ENCODE measurements at places on chromosomes 12 and 14. TPM values are rescaled to one million over a fixed set of nuclear protein-coding genes. Genes with fewer than 3 reads are reported as not detected.

The ALX1 gene
- not detected for total RNA-seq

The KRT81 gene
- 1.4 TPM for total RNA-seq

- DNase-seq: peak; percentile 22
Measured at GRCh38 chr14:96592591-96593386, 90.6 kb downstream of the PAPOLA start.

DNA sequence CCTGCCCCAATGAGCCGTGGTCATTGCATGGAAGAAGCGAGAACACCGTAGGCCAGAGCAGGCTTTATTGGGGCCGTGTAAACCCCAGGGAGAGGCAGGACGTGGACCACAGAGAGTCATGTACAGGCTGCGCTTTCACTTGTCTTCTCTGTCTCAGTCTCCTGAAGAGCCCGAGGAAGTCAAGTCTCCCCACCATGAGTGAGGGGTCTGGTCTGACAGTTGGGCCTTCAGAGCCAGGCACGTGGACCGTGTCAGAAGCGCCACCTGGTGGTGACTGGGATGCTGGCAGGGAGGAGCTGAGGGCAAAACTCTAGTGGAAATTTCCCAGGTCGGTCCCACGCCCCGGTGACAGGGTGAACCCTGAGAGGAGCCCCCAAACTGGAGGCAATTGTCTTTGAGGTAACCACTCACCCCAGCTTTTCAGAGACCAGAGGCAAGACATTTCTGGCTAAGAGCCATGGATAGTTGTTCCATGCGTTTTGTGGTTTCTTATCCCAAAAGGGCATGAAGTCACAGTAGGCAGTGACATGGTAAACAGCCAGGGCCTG is 17.4 kb downstream of the RPS6KL1 start:
- DNase-seq: peak; percentile 89

DNA sequence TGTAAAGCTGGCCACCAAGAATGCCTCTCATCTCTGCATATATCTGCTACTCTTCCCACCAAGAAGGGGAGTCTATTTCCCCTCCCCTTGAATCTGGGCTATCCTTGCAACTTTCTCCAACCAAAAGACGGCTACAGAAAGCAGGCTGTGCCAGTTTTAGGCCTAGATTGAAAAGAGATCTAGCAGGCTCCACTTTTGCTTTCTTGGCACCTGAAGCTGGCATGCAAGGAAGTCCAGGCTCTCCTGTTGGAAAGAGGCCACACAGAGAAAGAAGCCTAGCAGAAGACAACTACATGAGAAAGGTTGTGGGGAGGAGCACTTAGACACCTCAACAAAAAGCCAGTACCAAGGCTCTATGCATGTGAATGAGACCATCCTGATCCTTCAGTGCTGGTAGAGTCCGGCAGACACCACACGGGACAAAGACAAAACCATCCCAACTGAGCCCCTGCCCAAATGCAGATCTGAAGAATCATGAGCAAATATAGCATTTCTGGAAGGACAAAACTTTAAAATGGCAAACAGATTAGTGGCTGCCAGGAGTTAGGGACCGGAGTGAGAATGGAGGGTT is 68.0 kb downstream of the SPPL3 start:
- DNase-seq: no peak

The KRT74 gene
- total RNA-seq: 0.38 TPM

- no peak for DNase-seq
Measured at GRCh38 chr12:132140501-132140900, 3.6 kb downstream of the DDX51 start.

GRCh38 chr12:108297895-108298760 is 41.0 kb downstream of the CMKLR1 start:
- DNase-seq: no peak

- no peak for DNase-seq
Measured at GRCh38 chr12:9902539-9903228, 21.4 kb downstream of the KLRF2 start.

DNA sequence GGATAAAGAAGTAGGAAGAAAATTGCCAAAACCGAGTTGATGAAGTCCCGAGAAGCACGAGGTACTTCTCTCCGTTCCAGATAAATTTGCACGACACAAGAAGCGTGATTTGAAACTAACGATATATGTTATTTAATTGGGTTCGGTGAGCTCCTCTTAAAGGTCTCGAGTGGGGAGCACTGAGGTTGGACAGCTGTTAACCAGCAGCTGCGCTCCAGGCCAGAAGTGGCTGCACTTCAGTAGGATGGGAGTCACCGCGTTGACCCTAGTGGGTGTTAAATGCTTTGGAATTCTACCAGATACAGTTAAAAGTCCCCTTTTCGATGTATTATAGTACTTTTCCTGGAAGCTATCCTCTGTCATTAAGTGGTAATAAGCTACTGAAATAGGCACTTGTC is 953 bp upstream of the DCAF5 start:
- DNase-seq: no peak

DNA sequence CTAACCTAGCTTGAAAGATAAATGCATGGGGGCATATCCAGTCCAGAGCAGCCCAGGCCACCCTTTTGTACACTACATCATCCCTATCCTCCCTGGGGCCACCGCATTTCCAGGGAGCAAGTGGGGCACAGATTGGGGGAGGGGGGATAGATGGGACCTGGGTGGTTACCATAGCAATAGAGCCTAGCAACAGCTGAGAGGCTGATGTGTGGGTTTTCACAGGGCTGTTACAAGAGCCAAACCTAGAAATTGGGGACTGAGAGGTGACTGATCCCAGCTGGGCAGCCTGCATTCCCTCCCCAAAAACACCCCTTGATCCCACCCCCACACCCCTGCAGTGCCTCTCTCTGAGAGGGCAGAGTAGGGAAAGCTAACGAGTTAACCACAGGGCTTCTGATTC is 3.7 kb upstream of the ZNF384 start:
- DNase-seq: no peak

DNA sequence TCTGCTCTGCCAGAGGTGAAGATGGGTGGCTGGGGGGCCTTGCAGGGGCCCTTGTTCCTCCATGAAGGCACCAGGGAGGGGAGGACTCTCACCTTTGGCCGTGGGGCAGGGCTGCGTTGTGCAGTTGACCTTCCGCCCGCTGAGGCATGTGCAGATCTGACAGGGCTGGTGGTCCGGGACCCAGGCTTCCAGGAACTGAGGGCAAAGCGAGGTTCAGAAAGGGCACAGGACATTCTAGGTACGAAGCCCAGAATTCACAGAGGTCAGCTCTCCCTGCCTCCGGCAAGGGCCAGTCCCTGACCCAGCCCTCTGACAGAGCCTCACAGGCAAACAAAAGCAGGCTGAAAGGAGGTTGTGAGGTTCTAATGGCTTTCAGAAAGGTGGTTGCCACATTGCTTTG is 40.4 kb upstream of the ANO2 start:
- DNase-seq: no peak

DNA sequence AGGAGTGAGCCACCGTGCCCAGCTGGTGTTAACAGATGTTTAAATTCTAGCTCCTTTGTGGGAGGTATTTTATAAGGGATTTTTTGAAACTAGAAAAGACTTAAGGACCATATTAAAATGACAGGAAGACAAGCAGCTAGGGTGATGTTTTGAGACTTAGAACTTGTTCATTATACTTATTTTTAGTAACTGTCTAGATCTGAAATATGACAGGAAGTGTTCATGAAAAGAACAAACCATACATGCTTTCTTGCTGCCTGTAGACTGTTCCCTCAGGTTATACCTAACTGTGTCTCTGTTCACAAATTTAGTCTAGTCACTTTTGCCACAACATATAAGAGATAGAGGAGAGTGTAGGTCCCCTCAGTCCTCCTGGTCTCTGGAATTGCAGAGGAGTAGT is 36.9 kb upstream of the KCNH3 start:
- DNase-seq: no peak

DNA sequence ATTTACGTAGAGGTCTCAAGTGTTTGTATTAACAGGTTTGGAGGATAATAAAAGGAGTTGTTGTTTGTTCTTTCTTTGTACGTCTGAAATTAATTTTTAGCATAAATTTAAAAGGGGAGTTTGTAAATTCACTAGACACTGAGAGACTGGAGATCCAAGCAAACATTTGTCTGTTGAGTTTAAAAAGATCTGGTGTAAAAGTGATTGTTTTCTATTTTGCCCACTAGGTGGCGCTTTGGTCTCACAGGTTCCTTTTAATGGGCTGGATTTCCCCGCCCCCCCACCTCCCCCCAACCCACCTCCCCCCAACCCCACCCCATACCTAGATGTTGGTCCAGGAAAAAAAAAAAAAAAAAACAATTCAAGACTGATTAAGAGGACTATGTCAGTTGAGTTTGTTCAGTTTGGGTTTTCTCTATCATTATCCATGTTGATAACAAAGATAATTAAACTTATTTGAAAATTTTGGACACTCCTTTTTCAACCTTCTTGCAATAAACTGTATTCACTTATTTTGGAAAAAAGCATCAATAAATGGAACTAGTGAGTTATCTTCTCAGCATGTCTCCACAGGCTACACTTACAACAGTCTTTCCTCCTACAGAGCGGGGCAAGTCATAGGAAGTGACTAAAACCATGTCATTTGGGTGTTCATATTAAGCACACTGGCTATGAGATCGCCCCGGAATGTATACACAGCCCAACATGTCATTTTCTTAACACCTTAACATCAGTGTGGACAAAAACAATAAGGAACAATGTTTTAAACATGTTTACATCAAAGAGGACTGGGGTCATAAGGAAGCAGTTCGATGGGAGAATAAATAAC is 841.1 kb downstream of the NRXN3 start:
- DNase-seq: peak; percentile 27

The BHLHE41 gene
- 3.7 TPM for total RNA-seq

DNA sequence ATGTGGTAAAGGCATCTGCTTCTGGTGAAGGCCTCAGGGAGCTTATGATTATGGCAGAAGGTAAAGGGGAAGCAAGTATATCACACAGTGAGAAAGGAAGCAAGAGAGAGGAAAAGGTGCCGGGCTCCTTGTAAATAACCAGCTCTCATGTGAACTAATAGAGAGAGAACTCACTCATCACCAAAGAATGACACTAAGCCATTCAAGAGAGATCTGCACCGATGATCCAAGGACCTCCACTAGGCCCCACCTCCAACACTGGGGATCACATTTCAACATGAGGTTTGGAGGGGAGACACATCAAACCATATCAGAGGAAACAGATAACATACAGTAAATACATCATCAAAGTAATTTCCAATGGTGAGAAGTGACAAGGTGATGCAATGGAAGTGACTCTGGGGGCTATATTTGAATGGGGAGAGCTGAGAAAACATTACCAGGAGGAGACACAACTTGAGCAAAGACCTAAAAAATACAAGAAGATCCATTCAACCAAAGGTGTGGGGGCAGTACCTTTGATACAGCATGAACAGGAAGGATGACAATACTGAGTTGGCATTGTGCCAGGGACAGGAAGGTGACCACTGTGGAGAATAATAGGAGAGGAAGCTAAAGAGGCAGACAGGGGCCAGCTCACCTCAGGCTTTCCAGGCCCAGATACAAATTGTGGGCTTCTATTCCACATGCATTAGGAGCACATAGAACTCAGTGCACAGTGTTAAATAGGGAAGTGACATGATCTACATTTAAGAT is 134.4 kb upstream of the GRIP1 start:
- DNase-seq: peak; percentile 47

DNA sequence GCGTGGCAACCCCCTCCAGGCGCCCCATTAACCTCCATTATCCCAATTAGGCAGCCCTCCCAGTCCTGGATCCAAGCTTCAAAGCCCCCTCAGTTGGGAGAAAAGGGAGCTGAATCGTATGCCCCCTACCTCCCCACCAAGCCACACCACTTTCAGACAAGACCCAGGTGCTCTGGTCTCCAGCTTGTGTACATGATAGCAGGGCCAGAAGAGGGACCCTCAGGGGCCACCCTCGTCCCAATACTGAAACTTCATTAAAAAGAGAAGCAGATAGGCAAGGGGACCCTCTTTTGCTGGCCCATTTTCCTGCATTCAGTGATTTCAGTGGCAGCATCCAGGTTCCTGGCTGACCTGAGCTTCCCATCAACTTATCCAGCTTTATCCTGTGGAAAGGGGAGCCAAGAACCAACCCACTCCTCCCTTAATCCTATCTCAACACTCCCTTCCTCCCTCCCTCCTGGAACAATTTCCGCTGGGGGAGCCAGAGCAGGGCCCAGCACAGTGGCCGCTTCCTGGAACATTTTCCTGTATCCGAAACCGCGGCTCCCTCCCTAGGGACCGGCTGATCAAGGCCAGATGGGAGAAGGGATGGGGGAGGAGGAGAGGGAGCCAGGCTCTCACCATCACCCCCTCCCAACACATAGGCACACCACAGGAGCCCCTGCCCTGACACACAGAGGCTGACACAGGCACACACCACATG is 9.5 kb upstream of the SP7 start:
- DNase-seq: no peak

GRCh38 chr14:102374264-102374663 is 11.5 kb downstream of the TECPR2 start:
- DNase-seq: no peak

The UBR7 gene
- total RNA-seq: 23.4 TPM

DNA sequence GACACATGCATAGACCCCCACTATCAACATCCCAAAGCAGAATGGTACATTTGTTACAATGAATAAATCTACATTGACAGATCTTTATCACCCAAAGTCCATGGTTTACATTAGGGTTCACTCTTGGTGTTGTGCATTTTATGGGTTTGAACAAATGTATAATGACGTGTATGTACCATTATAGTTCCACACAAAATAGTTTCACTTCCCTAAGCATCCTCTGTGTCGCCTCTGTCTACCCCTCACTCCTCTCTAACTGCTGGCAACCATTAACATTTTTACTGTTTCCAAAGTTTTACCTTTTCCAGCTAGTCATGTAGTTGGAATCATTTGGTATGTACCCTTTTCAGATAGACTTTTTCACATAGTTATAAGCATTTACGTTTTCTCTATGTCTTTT is 69.5 kb upstream of the LMO3 start:
- no peak for DNase-seq

- no peak for DNase-seq
Measured at GRCh38 chr12:130064999-130065398, 97.3 kb upstream of the FZD10 start.

- no peak for DNase-seq
Measured at GRCh38 chr12:57727758-57728395, 10.7 kb downstream of the AGAP2 start.

GRCh38 chr12:11719678-11720099 is 70.2 kb downstream of the ETV6 start:
- DNase-seq: no peak

The SYCP3 gene
- total RNA-seq: 1.4 TPM

GRCh38 chr14:91613459-91614112 is 103.5 kb upstream of the PPP4R3A start:
- DNase-seq: no peak

GRCh38 chr12:104372061-104372720 is 68.7 kb downstream of the EID3 start:
- DNase-seq: peak; percentile 44

The ENDOU gene
- total RNA-seq: 0.41 TPM

The FZD10 gene
- total RNA-seq: not detected

DNA sequence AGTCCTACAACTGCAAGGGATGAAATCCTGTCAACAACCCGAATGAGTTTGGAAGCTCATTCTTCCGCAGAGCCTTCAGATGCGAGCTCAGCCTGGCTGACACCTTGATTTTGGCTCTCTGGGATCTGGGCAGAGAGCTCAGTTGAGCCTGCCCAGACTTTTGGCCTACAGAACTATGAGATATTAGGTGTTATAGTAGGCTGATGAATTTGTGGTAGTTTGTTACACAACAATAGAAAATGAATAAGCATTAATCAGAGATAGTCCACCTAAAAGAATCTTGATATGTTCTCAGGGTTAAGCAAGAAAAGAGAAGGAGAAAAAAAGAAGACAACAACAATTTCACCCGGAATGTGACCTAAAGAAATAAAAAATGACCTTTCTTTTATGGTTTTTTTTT is 30.4 kb upstream of the GZMB start:
- DNase-seq: no peak
